ENCODE measurements at places on chromosomes 2 and 18. TPM values are rescaled to one million over a fixed set of nuclear protein-coding genes. Genes with fewer than 3 reads are reported as not detected.

The SPRED2 gene
- total RNA-seq = 16.4 TPM

The AGBL5 gene
- 10.2 TPM for total RNA-seq

The RAB31 gene
- 52.7 TPM for total RNA-seq

The SMYD1 gene
- not detected for total RNA-seq

The IL1R2 gene
- total RNA-seq = 4.0 TPM

The COLEC11 gene
- 8.2 TPM for total RNA-seq

The FN1 gene
- total RNA-seq = 86,957 TPM

The IL1B gene
- total RNA-seq = 0.44 TPM

The RAB6C gene
- total RNA-seq = not detected

The REG3A gene
- total RNA-seq = not detected

The DLGAP1 gene
- total RNA-seq = not detected

The AQP12B gene
- total RNA-seq = not detected

The OR6B3 gene
- not detected for total RNA-seq

The MOGAT1 gene
- total RNA-seq = not detected

The PDK1 gene
- 40.1 TPM for total RNA-seq

All from cardiac ventricle fibroblast (primary cell).